ENCODE measurements at places on chromosomes 2 and 18. TPM values are rescaled to one million over a fixed set of nuclear protein-coding genes. Genes with fewer than 3 reads are reported as not detected.

DNA sequence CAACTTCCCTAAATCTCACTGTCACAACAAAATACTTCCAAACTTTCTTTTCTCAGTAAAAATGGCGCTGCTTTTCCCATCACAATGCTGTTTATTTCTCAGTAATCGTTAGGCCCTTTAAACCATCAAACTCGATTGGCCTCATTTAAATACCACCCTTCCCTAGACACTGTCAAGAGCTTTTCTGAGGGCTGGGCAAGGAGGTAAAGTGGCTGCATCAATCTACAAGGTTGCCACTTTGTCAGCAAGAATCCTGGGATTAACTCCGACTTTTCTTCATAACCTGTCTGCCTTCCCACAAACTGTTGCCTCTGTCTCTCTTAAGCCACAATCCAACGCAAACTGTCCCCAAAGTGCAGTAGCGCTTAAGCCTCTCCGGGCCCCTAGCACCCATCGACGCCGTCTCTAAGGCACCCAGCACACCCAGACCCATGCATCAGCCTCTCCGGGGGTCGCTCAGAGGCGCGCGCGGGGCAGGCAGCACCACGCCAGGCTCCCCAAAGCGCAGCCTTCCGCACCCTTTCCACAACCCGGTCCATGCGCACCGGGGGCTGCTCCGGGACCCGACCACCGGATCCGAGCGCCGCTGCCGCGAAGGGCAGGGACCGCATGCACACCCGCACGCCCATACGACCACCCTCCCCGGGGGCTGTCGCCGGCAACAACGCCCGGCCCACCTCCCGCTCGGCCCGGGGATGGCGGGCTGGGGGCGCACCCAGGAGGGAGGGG, 683 bp downstream of the MBOAT2 start:
- no peaks in the 10 kb centered on the region for H3K27me3 ChIP-seq
- H3K4me1 ChIP-seq: peaks cover 3% of the 10 kb centered on the region
- peak overlapping the region; percentile 32 for H3K4me3 ChIP-seq
- no peak overlapping the region for H3K27ac ChIP-seq
- H3K36me3 ChIP-seq: no peaks in the 10 kb centered on the region
- peak; percentile 20 for DNase-seq

- H3K27ac ChIP-seq: no peak overlapping the region
- H3K27me3 ChIP-seq: no peaks in the 10 kb centered on the region
- no peak overlapping the region for H3K4me3 ChIP-seq
These were observed 344.2 kb downstream of the MTX2 start for GRCh38 chr2:176613323-176613987.

DNA sequence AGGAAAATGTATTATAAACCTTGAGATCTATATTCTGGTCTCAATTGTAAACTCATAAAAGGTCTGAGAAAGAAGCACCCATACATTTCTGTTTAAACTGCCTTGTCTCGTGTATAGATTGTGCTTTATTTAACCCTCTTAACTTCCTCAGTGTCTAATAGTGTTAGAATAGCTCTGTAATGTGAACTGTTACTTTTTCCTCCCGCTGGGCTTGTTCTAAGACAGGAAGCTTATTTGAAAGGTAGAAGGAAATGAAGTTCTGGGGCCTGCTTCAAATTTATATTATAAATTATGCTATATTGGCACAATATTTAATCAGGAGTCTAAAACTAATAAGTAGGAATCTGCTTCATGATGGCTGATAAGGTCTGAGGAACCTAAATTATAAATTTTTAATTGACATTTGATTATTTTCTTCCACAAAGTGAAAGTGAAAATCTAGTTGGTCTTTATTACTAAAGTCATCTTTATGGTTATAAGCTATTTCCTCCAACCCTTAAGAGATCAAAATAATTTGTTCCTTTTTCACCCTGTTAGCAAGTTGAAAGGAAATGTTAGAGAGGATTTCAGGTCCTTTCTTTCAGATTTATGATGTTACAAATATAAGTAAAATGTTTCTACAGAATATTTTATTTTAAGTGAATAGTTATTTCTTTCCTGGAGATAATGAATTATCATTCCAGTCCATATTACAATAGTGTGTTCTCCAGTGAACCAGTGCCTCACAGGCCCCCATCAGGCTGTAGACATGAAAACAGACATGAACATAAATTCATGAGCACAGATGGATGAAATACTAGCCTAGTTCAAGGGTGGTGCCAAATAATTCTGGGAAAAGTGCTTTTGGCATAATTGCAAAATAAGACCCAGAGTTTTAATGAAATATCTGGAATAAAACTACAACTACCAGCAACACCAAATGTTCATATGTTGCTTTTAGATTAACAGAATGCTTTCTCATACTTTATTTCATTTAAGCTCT, 7.9 kb downstream of the MFSD6 start:
- no peak for DNase-seq
- no peaks in the 10 kb centered on the region for H3K27me3 ChIP-seq
- H3K36me3 ChIP-seq: no peaks in the 10 kb centered on the region
- H3K4me3 ChIP-seq: no peak overlapping the region
- peaks cover 24% of the 10 kb centered on the region for H3K4me1 ChIP-seq
- peak overlapping the region; percentile 74 for H3K27ac ChIP-seq

DNA sequence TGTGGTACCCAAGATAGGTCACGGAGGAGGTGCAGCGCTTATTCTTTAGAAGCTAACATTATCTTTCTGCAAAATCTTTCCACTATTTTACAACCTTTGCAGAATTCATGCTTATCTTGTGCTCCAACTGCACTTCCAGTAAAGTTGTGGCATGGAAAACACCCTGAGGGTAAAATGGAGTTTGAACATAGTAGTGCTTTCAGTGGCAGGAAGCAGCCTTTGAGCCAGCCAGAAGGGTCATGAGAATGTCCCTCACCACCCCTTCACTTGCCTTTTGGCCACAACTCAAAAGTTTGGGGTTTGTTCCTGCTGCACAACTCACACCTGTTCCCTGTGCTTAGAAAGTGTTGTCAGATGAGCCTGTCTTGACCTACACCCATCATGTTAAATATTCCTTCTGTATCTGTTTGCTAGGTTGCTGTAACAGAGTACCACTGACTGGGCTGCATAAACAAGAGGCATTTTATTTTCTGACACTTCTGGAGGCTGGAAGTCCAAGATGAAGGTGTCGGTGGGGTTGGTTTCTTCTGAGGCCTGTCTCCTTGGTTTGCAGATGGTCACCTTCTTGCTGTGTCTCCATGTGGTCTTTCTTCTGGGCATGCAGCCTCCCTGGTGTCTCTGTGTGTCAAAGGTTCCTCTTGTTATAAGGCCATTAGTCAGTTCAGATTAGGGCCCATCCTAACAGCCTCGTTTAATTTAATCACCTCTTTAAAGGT, 194.1 kb downstream of the SMAD7 start:
- no peaks in the 10 kb centered on the region for H3K4me1 ChIP-seq
- DNase-seq: no peak
- H3K4me3 ChIP-seq: no peak overlapping the region

The SLC23A3 gene
- total RNA-seq: 5.2 TPM

- H3K27me3 ChIP-seq: no peaks in the 10 kb centered on the region
- peaks cover 40% of the 10 kb centered on the region for H3K4me1 ChIP-seq
- H3K27ac ChIP-seq: peak overlapping the region; percentile 78
- DNase-seq: peak; percentile 39
- H3K4me3 ChIP-seq: peak overlapping the region; percentile 47
These were observed 1.1 kb downstream of the MEMO1 start for GRCh38 chr2:32009516-32010256.

The GPR75 gene
- total RNA-seq: 3.3 TPM

DNA sequence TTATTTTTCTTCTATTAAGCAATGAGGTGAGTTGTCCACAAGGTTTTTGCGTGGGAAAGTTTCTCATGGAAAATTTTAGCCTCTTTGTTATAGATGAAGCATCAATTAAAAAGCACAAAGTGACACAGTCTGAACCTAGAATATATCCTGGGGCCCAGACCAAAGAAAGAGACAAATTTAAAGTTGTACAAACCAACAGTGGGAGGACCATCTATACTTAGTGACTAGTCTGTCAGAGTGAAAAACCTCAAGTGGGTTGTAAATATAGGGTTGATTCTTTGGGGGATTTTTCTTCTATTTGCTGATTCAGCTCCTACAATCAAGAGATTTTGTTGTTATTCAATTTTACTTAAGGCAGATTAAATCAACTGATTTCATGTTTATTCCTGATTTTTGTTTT, 256.2 kb downstream of the SATB2 start:
- H3K27me3 ChIP-seq: no peaks in the 10 kb centered on the region
- H3K4me1 ChIP-seq: no peaks in the 10 kb centered on the region
- H3K4me3 ChIP-seq: no peak overlapping the region
- no peaks in the 10 kb centered on the region for H3K36me3 ChIP-seq
- no peak overlapping the region for H3K27ac ChIP-seq

DNA sequence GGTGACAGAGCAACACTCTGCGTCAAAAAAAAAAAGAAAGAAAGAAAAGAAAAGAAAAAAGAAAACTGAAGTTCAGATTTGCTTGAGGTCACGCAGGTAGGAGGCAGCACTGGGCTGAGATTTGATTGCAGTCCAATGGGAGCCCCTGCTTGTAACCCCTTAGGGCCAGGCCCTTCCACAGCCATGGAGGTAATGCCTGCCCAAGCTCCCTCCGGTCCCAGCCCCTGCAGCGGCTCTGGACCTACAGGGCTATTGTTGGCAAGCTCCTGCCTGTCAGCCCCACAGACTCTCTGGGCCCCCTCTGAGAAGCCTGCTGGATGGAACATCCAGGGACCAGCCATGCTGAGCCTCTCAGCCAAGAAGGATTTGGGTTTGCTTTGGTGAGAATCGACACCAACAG, 12.2 kb downstream of the ZFP36L2 start:
- H3K4me3 ChIP-seq: no peak overlapping the region
- no peak overlapping the region for H3K27ac ChIP-seq
- H3K27me3 ChIP-seq: no peaks in the 10 kb centered on the region
- H3K36me3 ChIP-seq: no peaks in the 10 kb centered on the region
- H3K4me1 ChIP-seq: peaks cover 19% of the 10 kb centered on the region

GRCh38 chr18:43265465-43265864, 11.8 kb downstream of the SYT4 start:
- H3K27me3 ChIP-seq: no peaks in the 10 kb centered on the region
- H3K4me3 ChIP-seq: no peak overlapping the region
- no peaks in the 10 kb centered on the region for H3K4me1 ChIP-seq
- H3K36me3 ChIP-seq: no peaks in the 10 kb centered on the region
- no peak for DNase-seq

The MAP3K19 gene
- total RNA-seq: 0.64 TPM

DNA sequence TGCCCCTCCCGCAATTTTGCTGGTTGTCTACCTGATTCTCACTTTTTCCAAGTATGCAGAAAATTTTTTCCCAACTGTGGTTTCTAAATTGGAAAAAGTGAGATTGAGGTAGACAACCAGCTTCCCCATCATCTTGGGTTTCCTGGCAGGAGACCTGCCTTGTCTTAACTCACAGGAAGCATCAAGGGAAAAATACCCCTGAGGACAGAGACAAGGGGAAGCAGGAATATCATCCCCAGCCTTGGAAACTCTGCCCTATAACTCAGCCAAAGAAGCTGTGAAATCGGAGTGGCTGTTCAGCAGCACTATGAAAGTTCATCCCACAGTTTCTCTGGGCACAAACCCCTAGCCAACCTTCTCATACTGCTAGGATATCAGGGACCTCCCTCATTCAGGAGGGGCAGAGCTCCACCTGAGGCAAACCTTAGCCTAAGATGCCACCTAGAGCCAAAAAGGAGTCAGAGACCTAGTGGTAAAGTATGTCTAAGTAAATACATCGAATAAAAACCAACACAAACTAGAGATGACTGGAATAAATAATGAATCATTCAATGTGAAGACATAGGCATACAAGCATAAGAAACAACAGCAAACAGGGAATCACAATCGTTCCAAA, 68.2 kb downstream of the ZSWIM2 start:
- no peak for DNase-seq
- H3K27ac ChIP-seq: no peak overlapping the region
- no peaks in the 10 kb centered on the region for H3K27me3 ChIP-seq
- no peaks in the 10 kb centered on the region for H3K4me1 ChIP-seq
- no peak overlapping the region for H3K4me3 ChIP-seq
- no peaks in the 10 kb centered on the region for H3K36me3 ChIP-seq

The CRYGD gene
- not detected for total RNA-seq

The CD302 gene
- 1.3 TPM for total RNA-seq

The MATN3 gene
- not detected for total RNA-seq

DNA sequence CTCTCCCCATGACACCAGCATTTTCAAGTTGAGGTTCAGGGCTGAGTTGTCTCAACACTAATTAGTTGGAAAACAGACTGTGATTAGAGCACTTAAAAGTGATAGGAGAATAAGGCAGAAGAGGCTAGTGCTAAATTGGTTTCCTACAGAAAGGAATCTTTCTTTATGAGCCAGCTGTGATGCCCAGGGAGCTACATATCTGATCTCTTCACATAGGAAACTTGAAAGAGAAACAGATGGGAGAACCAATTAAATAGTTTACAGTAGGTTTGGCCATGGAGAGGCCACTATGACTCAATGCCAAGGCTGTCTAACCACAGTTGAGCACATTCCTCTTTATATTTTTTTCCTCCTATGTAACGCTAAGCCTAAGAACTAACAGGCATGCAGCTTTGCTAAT, 418.3 kb upstream of the CYRIA start:
- DNase-seq: no peak
- no peak overlapping the region for H3K27ac ChIP-seq
- no peaks in the 10 kb centered on the region for H3K4me1 ChIP-seq
- H3K4me3 ChIP-seq: no peak overlapping the region

DNA sequence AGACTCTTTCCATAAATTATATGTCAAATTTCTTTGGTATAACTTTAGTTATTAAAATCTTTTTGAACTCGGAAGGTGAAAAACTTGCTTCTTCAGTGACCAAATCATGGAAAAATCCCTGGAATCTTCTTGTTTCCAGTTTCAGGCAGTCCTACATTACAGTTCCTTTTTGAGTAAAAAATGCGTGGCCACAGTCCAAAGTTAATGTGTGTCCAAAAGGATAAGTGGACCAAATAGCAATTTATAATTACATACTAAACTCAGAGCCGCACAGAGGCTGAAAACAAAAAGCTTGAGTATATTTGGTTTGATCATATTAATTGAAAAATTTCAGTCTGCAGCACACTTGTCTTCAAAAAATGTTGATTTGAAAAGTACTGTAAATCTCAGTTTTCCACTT, 28.4 kb upstream of the DYNC2LI1 start:
- no peak overlapping the region for H3K27ac ChIP-seq
- no peaks in the 10 kb centered on the region for H3K27me3 ChIP-seq
- H3K4me1 ChIP-seq: no peaks in the 10 kb centered on the region

The IL36B gene
- not detected for total RNA-seq

The EGR4 gene
- 0.15 TPM for total RNA-seq

DNA sequence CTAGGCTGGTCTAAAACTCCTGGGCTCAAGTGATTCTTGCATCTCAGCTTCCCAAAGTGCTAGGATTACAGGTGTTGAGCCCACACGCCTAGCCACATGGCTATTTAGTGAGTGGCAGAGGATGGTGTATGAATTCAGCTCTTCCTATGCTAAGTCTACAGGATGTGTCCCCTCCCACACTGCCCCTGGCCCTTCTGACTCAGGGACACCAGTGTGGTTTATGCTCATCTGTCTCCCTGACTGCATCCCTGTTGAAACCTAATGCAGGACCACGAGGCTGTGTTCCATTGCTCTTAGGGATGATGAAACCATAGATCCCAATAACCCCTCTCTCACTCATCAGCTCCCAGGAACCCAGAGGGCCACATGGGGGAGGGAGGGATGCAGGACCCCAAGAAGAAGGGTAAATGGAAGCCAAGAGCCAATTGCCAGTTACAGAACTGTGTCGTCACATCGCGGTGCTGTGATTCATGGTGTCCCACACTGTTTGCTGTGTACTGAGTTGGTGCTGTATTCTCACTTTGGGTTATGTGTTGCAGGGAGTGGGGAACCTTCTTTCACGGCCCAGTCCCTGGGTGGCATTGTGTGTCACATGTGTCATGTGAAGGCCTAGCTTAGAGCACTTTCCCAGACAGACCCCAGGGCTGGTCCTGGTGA, 102.9 kb upstream of the HAAO start:
- no peak for DNase-seq
- H3K27ac ChIP-seq: no peak overlapping the region
- no peaks in the 10 kb centered on the region for H3K4me1 ChIP-seq
- no peak overlapping the region for H3K4me3 ChIP-seq

Measured in naive thymus-derived CD4-positive, alpha-beta T cell (primary cell).